ENCODE measurements at places on chromosomes 13 and 19.

DNA sequence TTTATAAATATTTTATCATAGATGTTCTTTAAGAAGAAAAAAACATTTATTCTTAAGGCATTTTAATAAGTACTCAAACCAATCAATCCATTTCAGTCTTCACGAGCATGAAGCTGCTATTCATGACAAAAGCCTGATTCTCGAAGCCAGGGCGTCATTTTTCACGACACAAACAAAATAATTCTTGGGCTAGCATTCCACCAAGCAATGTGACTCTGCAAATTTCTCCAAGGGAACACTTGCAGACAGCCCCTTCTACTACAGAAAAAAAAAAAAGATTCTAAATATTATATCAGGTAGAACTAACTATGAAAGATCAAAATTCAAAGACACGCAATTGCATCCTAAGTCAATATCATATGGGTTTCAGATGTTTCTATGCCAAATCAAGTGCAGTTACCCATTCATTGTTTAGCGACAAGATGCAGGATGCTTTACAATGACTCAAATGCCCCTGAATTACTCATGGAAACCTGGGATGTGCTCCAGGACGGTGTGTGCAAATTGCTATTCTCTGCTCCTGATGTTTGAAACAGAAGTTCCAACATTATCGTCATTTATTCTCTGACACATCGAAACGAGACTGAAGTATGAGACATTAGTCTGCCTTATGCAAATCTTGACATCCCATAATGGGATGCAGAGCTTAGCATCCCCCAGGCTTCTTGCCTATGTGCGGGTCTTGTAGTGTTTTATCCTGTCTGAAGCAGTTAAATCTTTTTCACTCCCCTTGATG, 517.7 kb downstream of the MYO16 start:
- H3K4me1 ChIP-seq: no peaks in the 10 kb centered on the region
- no peak for DNase-seq
- no peaks in the 10 kb centered on the region for H3K36me3 ChIP-seq
- no peak overlapping the region for H3K27ac ChIP-seq
- H3K4me3 ChIP-seq: no peak overlapping the region
- no peaks in the 10 kb centered on the region for H3K27me3 ChIP-seq

DNA sequence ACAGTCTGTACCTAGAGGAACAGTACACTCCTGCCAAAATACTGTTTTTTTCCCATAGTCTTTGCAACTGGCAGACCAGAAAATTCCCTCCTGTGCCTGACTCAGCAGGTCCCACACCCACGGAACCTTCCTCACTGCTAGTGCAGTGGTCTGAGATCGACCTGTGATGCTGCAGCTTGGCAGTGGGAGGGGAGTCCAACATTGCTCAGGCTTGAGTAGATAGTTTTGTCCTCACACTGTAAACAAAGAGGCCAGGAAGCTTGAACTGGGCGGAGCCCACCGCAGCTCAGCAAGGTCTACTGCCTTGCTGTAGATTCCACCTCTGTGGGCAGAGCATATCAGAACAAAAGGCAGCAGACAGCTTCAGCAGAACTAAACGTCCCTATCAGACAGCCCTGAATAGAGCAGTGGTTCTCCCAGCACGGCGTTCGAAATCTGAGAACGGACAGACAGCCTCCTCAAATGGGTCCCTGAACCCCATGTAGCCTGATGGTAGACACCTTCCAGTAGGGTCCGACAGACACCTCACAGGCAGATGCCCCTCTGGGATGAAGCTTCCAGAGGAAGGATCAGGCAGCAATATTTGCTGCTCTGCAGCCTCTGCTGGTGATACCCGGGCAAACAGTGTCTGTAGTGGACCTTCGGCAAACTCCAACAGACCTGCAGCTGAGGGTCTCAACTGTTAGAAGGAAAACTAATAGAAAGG, 92.7 kb downstream of the SUCLA2 start:
- no peak overlapping the region for H3K4me3 ChIP-seq
- H3K27ac ChIP-seq: no peak overlapping the region
- no peaks in the 10 kb centered on the region for H3K27me3 ChIP-seq
- peak; percentile 22 for DNase-seq

DNA sequence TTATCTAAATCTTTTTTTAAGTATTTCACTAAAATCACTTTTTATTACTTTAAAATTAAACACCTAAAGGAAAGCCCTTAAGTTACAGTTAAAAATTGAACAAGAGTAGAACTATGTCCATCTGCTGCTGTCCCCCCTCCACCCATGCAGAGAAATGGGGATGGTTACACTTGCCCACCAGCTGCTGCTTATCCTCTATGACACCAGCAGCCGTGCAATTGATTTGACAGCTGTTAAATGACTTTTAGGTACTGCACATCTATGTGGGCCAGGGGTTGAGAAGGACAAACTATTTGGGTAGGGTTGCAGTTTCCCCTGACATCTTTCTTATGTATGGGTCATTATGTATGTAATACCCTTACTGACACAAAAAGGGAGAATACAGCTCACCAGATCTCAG, 77.2 kb downstream of the TBC1D4 start:
- DNase-seq: no peak
- no peak overlapping the region for H3K4me3 ChIP-seq
- no peaks in the 10 kb centered on the region for H3K27me3 ChIP-seq

- H3K4me1 ChIP-seq: peaks cover 5% of the 10 kb centered on the region
- no peak overlapping the region for H3K27ac ChIP-seq
- H3K4me3 ChIP-seq: no peak overlapping the region
- no peaks in the 10 kb centered on the region for H3K27me3 ChIP-seq
- no peaks in the 10 kb centered on the region for H3K36me3 ChIP-seq
- DNase-seq: no peak
These were observed 245.1 kb downstream of the LMO7 start for GRCh38 chr13:75881109-75881775.

DNA sequence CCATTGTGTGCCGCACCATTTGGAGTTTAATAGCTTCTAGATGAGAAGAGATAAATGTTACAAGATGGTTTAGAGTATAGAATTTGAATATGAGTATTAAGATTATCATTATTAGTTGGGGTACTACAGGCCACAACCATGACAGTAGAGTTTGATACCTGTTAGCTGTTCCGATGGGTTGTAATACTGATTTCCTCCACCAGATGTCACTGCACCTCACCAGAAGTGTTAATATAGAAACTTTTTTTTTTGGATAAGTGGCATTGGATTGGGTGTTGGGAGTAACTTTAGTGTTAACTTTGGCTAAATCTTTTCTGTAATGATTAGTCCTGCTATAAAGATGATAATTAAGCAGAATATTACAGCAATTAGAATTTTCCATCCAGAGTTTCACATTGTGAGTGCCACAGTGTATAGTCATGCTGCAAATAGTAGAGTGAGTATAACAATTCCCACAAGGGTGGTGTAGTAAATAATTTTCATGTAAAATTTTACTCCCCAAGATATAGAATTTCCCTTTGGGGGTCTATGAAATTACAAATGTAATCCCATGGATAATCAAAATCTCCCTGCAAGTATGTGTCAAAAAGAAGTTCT, 56.3 kb downstream of the PSG3 start:
- H3K27ac ChIP-seq: no peak overlapping the region
- no peaks in the 10 kb centered on the region for H3K36me3 ChIP-seq
- peak; percentile 0 for DNase-seq

GRCh38 chr13:99843872-99844271, 127.7 kb downstream of the ZIC5 start:
- H3K4me1 ChIP-seq: no peaks in the 10 kb centered on the region
- H3K27ac ChIP-seq: no peak overlapping the region
- no peak for DNase-seq
- no peaks in the 10 kb centered on the region for H3K27me3 ChIP-seq
- H3K4me3 ChIP-seq: no peak overlapping the region
- H3K36me3 ChIP-seq: no peaks in the 10 kb centered on the region

- H3K27ac ChIP-seq: no peak overlapping the region
- no peaks in the 10 kb centered on the region for H3K27me3 ChIP-seq
- no peaks in the 10 kb centered on the region for H3K36me3 ChIP-seq
- DNase-seq: no peak
- no peak overlapping the region for H3K4me3 ChIP-seq
- H3K4me1 ChIP-seq: no peaks in the 10 kb centered on the region
These were observed 247.3 kb downstream of the GGACT start for GRCh38 chr13:100341327-100341726.

GRCh38 chr19:1211494-1212234, 6.1 kb downstream of the STK11 start:
- DNase-seq: no peak
- no peak overlapping the region for H3K27ac ChIP-seq
- peaks cover 40% of the 10 kb centered on the region for H3K4me1 ChIP-seq
- no peak overlapping the region for H3K4me3 ChIP-seq
- no peaks in the 10 kb centered on the region for H3K27me3 ChIP-seq
- H3K36me3 ChIP-seq: no peaks in the 10 kb centered on the region

DNA sequence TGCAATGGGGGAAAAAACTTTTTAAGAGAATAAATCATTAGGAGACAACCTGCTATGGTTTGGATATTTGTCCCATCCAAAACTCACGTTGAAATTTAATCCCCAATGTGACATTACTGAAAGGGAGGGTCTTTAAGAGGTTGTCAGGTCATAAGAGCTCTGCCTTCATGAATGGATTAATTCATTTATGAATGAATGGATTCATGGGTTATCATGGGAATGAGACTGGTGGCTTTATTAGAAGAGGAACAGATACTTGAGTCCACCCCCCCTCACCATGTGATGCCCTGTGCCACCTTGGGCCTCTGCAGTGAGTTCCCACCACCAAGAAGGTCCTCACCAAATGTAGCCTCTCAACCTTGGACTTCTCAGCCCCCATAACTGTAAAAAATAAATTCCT, 37.0 kb upstream of the DCT start:
- no peaks in the 10 kb centered on the region for H3K27me3 ChIP-seq
- H3K36me3 ChIP-seq: no peaks in the 10 kb centered on the region
- no peak overlapping the region for H3K4me3 ChIP-seq
- no peaks in the 10 kb centered on the region for H3K4me1 ChIP-seq
- DNase-seq: no peak

GRCh38 chr13:71865874-71866334, 1.1 kb downstream of the DACH1 start:
- H3K36me3 ChIP-seq: no peaks in the 10 kb centered on the region
- H3K27ac ChIP-seq: no peak overlapping the region
- H3K4me3 ChIP-seq: peak overlapping the region; percentile 92
- H3K4me1 ChIP-seq: peaks cover 3% of the 10 kb centered on the region

GRCh38 chr13:35630551-35631275, 154.2 kb upstream of the MAB21L1 start:
- H3K27me3 ChIP-seq: no peaks in the 10 kb centered on the region
- no peak overlapping the region for H3K4me3 ChIP-seq
- H3K36me3 ChIP-seq: no peaks in the 10 kb centered on the region
- no peak overlapping the region for H3K27ac ChIP-seq
- H3K4me1 ChIP-seq: no peaks in the 10 kb centered on the region

GRCh38 chr13:28041031-28041461, 52.6 kb upstream of the URAD start:
- H3K36me3 ChIP-seq: no peaks in the 10 kb centered on the region
- no peak for DNase-seq
- no peaks in the 10 kb centered on the region for H3K27me3 ChIP-seq
- no peak overlapping the region for H3K4me3 ChIP-seq

GRCh38 chr13:59494560-59494970, 669.2 kb downstream of the DIAPH3 start:
- H3K36me3 ChIP-seq: no peaks in the 10 kb centered on the region
- H3K27ac ChIP-seq: no peak overlapping the region
- H3K27me3 ChIP-seq: no peaks in the 10 kb centered on the region
- peak; percentile 85 for DNase-seq

DNA sequence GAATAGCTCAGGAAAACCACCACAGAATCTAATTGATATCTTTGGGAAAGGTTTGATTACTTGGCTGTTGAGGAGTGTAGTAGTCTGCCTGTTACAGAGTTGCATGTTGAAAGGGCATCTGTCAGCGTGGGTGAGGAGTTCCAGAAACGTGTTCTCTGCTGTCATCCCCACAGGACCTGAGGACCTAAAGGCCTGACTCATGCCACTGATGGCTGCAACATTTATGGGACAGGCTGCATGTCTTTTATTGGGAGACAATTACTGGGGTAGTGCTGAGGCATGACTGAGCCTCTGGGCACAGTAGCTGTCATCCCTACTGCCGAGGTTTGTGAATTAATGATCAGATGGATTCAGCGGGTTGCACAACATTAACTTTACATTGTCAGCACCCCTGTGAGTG, 525.9 kb downstream of the GPC6 start:
- no peak overlapping the region for H3K4me3 ChIP-seq
- peak overlapping the region; percentile 33 for H3K27ac ChIP-seq
- H3K36me3 ChIP-seq: no peaks in the 10 kb centered on the region
- peaks cover 26% of the 10 kb centered on the region for H3K4me1 ChIP-seq
- H3K27me3 ChIP-seq: no peaks in the 10 kb centered on the region

- no peaks in the 10 kb centered on the region for H3K27me3 ChIP-seq
- H3K4me1 ChIP-seq: peaks cover 15% of the 10 kb centered on the region
- peak; percentile 70 for DNase-seq
- H3K27ac ChIP-seq: peak overlapping the region; percentile 1
- no peaks in the 10 kb centered on the region for H3K36me3 ChIP-seq
These were observed 519 bp downstream of the PTPRS start for GRCh38 chr19:5339950-5340636.

- H3K4me1 ChIP-seq: peaks cover 31% of the 10 kb centered on the region
- H3K4me3 ChIP-seq: no peak overlapping the region
- peak; percentile 83 for DNase-seq
- H3K27me3 ChIP-seq: no peaks in the 10 kb centered on the region
These were observed 6.6 kb upstream of the LGALS4 start for GRCh38 chr19:38819231-38819920.

GRCh38 chr19:45862271-45862563, 730 bp downstream of the SYMPK start:
- no peaks in the 10 kb centered on the region for H3K4me1 ChIP-seq
- H3K27me3 ChIP-seq: no peaks in the 10 kb centered on the region
- H3K27ac ChIP-seq: peak overlapping the region; percentile 82
- H3K36me3 ChIP-seq: no peaks in the 10 kb centered on the region
- H3K4me3 ChIP-seq: peak overlapping the region; percentile 80

GRCh38 chr19:21513651-21514050, 8.2 kb downstream of the ZNF429 start:
- no peak overlapping the region for H3K27ac ChIP-seq
- DNase-seq: no peak
- no peak overlapping the region for H3K4me3 ChIP-seq
- H3K4me1 ChIP-seq: no peaks in the 10 kb centered on the region
- H3K27me3 ChIP-seq: no peaks in the 10 kb centered on the region

DNA sequence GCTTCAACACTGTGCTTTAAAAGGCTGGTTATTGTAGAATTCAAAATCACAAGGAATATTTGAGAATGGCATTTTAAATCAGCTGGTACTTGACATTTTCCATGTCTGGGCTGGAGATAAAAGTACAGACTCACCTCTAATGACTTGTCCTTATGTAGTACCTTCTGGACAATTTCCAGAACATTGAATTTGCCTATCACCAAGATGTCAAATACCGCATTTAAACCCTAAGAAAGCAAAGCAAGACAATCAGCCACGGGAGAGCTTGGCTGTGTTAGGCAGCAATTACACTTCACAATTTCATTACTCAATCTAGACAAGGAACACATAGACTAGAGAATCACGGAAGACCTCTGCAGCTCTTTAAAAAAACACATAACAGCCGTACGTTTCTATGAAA, 36.8 kb downstream of the TMTC4 start:
- H3K27me3 ChIP-seq: no peaks in the 10 kb centered on the region
- peaks cover 20% of the 10 kb centered on the region for H3K4me1 ChIP-seq
- H3K4me3 ChIP-seq: no peak overlapping the region
- peaks cover 16% of the 10 kb centered on the region for H3K36me3 ChIP-seq

GRCh38 chr19:2612619-2613249, 89.8 kb downstream of the GNG7 start:
- DNase-seq: no peak
- H3K27me3 ChIP-seq: no peaks in the 10 kb centered on the region
- H3K4me3 ChIP-seq: no peak overlapping the region
- no peaks in the 10 kb centered on the region for H3K4me1 ChIP-seq
- no peak overlapping the region for H3K27ac ChIP-seq

All from cardiac muscle cell (in vitro differentiated cells and primary cell).